Transverse colon (tissue), 4 donors: ENCODE measurements at places on chromosomes 5 and 9.

DNA sequence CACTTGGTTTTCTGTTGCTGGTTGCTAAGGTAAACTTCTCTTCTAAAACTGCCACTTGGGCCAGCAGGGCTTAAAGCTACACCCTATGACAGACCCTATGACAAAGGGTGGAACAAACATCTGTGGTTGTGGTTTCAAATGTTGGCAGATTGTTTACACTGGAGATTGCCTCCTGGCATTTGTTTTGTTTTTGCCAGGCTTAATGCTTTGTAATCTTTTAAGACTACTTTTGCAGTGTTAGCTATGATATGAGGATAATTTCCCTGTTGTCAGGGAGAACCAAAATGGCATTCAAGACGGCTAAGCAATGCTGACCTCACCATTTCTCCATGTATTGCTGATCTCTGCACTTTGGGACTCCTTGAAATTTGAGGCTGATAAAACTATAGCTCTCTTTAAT lies 50.3 kb downstream of the MAMDC2 start:
- H3K36me3 ChIP-seq = no peaks in the 10 kb centered on the region
- DNase-seq = no peak
- no peaks in the 10 kb centered on the region for H3K27me3 ChIP-seq
- H3K27ac ChIP-seq = peak overlapping the region; percentile 65
- H3K4me1 ChIP-seq = peaks cover 4% of the 10 kb centered on the region

DNA sequence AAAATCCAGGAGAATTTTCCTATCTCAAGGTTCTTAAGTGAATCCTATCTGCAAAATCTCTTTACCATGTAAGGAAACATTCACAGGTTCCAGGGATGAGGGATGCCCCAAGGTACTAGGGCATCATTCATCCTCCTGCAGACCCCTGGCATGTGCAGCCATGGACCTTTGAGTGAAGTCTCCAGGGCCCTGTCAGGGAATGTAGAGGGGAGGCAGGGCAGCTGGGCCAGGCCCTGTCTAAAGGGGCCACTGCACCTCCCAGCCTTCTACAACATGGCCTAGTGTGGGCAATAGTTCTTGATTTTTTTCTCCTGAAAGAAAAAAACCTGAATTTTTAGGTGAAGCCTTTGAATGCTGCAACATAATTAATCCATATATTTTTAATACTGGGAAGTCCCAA lies 63.3 kb downstream of the SEMA4D start:
- peak overlapping the region; percentile 21 for H3K27ac ChIP-seq
- no peaks in the 10 kb centered on the region for H3K36me3 ChIP-seq
- H3K27me3 ChIP-seq = no peaks in the 10 kb centered on the region
- peaks cover 62% of the 10 kb centered on the region for H3K4me1 ChIP-seq
- H3K4me3 ChIP-seq = no peak overlapping the region

DNA sequence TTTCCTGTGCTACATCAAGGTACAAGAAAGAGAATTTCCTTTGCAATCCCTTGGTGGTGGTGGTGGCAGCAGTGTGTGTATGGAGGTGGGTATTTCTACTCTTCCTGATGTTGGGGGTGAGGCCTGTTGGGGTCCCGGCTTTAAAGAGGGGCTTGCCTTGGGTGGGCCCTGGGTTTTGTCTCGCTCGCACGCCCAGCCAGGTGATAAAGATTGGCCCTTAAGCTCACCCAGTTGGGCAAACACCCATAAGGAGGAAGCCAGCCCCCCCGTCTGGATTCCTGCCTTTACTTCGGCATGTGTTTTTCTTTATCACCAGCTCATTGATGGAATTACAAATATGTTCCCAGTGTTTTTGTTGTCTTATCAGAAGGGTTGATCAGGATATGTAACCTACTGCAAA lies 16.0 kb upstream of the SARDH start:
- no peaks in the 10 kb centered on the region for H3K4me1 ChIP-seq
- H3K36me3 ChIP-seq = no peaks in the 10 kb centered on the region
- DNase-seq = no peak
- no peak overlapping the region for H3K27ac ChIP-seq
- H3K27me3 ChIP-seq = peaks cover 40% of the 10 kb centered on the region
- no peak overlapping the region for H3K4me3 ChIP-seq

- peak overlapping the region; percentile 7 for H3K27ac ChIP-seq
- peak; percentile 75 for DNase-seq
- H3K4me1 ChIP-seq = peaks cover 36% of the 10 kb centered on the region
- no peak overlapping the region for H3K4me3 ChIP-seq
- peaks cover 9% of the 10 kb centered on the region for H3K27me3 ChIP-seq
- H3K36me3 ChIP-seq = no peaks in the 10 kb centered on the region
Measured at GRCh38 chr9:136629879-136630661, 32.6 kb upstream of the EGFL7 start.

- DNase-seq = no peak
- H3K27me3 ChIP-seq = no peaks in the 10 kb centered on the region
- no peak overlapping the region for H3K4me3 ChIP-seq
- no peak overlapping the region for H3K27ac ChIP-seq
- H3K36me3 ChIP-seq = no peaks in the 10 kb centered on the region
Measured at GRCh38 chr9:13127131-13127530, 152.4 kb downstream of the MPDZ start.

DNA sequence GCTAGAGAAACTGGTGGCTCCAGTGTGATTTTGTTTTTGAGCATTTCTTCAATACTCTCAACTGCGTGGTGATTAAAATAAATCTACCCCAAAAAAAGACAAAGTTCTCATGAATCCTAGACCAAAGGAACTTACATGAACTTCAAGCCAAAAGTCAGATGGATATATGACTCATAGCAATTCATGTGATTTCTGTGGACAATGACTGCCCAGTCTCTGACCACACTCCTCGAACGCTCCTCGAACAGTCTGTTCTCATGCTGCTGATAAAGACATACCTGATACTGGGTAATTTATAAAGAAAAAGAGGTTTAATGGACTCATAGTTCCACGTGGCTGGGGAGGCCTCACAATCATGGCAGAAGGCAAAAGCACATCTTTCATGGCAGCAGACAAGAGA lies 46.4 kb upstream of the CEP78 start:
- no peak overlapping the region for H3K27ac ChIP-seq
- H3K4me1 ChIP-seq = no peaks in the 10 kb centered on the region
- DNase-seq = no peak
- no peak overlapping the region for H3K4me3 ChIP-seq

- H3K4me1 ChIP-seq = no peaks in the 10 kb centered on the region
- no peak overlapping the region for H3K4me3 ChIP-seq
- peaks cover 5% of the 10 kb centered on the region for H3K27me3 ChIP-seq
- H3K36me3 ChIP-seq = no peaks in the 10 kb centered on the region
- DNase-seq = no peak
Measured at GRCh38 chr5:169544264-169544950, 39.2 kb upstream of the SPDL1 start.

DNA sequence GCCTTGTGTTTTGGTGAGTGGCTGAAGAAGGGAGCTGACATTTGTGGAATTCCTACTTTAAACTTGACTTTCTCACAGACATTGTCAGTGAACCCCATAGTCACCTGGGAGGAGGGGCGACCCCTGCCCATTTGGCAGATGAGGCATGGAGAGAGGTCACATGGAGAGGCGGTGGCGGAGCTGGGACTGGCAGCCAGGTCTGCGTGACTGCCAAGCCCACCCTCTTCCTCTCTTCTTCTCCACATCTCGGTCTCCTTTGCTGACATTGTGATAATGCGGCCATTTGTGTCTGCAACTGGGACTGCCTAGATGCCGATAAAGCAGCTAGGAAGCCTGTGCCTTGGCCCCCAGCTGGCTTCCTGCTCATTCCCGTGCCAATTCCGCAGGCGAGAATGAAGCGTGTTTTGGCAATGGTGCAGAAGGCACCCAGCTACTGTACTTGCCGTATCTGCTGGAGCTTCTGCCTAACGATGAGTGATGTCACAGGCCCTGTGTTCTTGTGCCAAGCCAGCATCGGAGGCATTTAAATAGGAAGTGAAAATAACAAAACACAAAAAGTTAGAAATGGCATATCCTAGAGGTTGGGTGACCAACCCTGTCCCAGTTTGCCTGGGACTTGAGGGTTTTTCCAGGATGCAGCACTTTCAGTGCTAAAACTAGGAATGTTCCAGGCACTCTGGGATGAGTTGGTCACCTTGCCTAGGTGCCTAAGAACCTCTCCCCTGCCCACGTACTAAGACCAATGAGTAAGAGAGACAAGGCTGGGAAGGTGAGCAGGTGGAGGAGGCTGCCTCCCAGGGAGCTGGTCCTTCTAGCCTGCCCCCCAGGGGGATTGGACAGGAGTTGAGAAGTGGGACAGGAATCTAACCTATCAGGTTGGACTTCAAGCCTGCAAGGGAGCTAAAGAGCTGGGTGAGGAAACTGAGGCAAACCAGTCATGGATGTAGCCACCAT lies 23.6 kb downstream of the OLFML2A start:
- DNase-seq = peak; percentile 31
- no peak overlapping the region for H3K4me3 ChIP-seq
- peaks cover 5% of the 10 kb centered on the region for H3K4me1 ChIP-seq
- H3K27me3 ChIP-seq = no peaks in the 10 kb centered on the region
- no peaks in the 10 kb centered on the region for H3K36me3 ChIP-seq
